ENCODE measurements at places on chromosomes 5 and 9. TPM values are rescaled to one million over a fixed set of nuclear protein-coding genes. Genes with fewer than 3 reads are reported as not detected.

GRCh38 chr5:8842971-8843551, 702.8 kb downstream of the SEMA5A start:
- no peak for DNase-seq

DNA sequence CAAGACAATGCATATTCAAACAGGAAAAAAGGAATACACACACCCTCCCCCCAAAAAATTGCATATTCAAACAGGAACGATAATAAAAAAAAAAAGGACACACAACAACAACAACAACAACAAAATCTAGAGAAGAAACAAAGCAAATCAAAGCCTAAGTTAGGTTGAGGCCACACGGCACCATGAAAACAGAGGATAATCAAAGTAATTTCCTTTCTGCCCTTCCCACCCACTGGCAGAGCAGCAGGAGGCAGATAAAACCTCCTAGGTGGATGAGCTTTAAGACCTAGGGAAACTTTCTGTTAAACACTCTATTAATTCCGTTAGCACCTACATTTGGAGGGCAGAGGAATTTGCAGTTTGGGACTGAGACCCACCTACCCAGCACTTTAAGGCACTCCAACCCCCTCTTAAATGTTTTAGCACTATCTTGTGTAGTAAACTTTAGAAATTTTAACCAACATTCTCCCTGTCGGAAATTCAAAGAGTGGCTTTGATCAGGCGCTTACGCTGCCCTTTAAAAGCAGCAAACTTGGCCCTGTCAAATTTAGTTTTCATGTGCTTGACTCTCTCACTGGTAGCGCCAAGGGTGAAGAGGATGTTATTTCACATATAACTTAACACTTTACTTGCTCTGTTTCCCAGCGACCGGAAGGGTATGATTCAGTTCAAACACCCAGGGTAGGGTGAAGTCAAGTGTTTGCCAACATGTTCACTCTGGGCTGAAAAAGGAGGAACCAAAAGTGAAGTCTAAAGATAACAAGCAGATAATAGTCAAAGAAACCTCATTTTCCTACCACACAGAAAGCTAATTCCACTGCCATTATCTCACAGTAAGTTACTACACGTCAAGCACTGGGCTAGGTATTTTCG, 9.2 kb downstream of the ENC1 start:
- no peak for DNase-seq

SPINK5 gene
- 0.23 TPM for polyA plus RNA-seq

- no peak for DNase-seq
These were observed 13.8 kb downstream of the DNAH5 start for GRCh38 chr5:13930541-13931171.

DNA sequence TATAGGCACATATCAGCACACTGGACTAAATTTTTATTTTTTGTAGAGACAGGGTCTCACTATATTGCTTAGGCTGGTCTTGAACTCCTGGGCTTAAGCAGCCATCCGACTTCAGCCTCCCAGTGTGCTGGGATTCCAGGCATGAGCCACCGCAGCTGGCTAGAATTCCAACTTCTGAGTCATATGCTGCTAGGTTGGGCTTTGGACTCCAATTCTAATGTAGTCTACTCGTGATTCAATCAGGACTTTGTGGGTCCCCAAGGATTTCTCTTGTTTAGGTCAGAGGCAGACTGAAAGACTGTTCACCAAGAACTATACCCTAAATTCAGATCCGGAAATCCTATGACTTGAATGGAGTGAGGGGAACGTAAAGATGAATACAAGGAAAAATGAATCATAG, 68.2 kb upstream of the CHD1 start:
- no peak for DNase-seq

DNA sequence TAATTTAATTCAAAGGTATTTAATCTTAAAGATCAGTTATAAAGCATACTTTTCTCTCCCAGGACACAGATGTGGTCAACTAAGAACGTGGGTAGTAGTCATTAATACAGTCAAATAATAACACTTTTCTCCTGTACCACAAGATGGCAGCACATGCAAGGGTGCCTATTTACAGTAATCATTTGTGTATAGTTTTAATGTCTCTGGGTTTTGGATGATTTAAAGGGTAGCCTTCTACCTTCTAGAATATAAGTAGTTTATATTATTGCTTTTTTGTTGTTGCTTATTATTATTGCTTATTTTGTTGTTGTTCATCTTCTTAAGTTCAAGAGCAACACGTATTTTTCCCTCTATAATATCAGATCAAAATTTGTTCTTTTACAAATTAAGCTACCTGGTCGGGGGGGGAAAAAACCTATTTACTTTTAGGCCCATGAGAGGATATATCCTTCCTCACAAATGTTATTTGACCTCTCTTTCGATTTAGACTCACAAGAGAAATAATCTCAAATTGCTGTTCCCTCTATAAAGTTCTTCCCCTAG, 59.6 kb upstream of the SLC27A6 start:
- DNase-seq: no peak

DNA sequence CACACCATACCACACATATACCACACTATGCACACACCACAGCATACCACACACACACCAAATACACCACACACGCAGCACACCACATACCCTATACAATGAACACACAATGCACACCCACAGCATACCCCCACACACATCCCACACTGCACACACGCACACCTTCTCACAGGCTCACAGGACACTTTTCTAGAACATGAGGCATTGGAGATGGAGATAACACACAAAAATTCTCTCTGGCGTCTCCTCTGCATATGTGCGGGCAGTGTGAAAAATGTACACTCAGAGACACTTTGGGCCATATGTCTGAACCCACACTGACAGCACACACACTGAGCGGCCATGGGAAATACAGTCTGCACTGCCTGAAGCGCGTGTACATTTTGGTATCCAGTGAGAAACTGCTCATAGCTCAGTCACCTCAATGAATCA, 278.1 kb downstream of the GADD45G start:
- DNase-seq: no peak

DNA sequence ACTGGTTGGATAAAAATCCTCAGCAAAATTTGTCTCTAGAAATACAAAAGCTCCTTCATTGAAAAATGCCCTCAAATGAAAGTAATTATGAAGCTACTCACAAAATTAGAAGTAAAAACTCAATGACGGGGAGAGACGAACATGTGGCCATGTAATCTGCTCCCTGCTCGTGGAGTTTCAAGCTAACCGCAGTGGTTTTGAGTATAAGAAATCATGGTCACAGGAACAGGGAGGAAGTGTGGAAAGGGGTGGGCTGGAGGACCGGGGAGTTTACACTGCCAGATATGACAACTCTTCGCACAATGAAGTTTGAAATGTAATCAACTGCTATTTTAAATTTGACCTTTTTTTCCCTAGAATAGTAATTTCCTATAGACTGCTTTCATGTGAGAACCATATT, 765.4 kb upstream of the DMAC1 start:
- no peak for DNase-seq

- no peak for DNase-seq
These were observed 110.5 kb upstream of the KLF4 start for GRCh38 chr9:107600060-107600573.

PHF24 gene
- 0.05 TPM for polyA plus RNA-seq
